NCI-H2081 treated with DMSO at 0.1 percent for 48 hours (cell line): ENCODE measurements at places on chromosomes 5 and 9.

GRCh38 chr5:173268750-173269432, 33.9 kb upstream of the NKX2-5 start:
- no peak for DNase-seq

- no peak for DNase-seq
These were observed 80.7 kb downstream of the HAPLN1 start for GRCh38 chr5:83639911-83640310.

DNA sequence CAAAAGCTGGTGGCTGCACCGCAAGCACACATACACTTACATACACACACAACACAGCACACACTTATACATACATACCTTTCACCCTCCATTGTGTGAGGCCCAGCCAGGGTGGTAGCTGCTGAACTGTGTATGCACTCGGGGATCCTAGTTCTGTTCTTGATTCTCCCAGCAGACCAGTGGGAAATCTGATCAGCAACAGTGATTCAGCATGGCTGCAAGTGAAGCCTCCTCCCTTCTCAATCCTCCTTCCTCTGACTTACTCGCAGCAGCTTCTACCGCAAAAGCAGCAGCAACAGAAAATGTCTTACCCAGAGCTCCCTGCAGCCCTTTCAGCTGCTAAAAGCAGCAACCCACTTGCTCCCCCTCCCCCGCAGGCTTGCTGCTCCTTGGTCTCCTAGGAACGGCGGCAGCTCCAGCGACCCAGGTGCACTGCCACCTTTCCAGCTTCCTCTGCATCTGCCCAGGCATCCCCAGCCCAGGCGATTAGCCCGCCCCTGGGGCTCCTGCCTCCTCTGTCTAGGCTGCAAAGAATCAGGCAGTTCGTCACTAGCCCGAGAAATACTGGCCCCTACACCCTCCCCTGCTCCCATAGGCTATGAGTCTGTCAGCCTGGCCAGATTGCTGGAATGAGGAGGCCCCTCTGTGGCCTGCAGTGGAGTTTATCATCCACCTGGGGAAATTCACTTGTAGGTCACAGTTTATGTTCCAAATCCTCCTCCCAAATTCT, at the start of gene KLHL3:
Gene KLHL3 (minus strand): TSS at position 535 of the 730 bp plus-strand sequence. CDS start 443 bp downstream, at position 92.
- no peak for DNase-seq

DNA sequence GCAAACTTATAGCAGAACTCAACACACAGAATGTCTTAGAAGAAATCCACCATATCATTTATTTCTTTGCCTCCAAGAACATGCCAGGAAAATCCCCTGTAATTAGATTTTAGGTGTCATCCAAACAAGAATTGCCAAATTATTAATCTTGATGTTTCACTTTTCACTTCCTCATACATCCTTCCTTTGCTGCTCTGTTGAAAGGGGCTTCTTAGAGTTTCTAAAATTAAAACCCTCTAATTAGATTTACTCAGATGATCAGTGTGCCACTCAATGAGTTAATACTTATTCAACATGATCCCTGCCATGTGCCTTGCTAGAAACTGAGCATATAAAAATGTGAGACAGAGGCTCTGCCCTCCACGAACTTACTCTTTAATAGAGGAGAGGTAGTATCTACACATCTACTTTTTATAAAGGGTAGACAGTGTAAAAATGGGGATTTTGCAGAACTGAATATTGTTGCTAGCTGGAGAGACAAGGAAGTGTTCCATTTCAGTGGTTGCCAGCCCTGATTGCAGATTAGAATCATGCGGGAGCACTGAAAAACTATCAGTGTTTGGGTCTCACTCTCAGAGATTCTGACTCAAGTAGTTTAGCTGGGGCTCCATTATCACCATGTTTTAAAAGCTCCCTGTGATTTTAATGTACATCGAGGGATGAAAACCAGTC, 498.4 kb downstream of the TLE4 start:
- DNase-seq = no peak

GRCh38 chr9:70607926-70608325, 193.5 kb upstream of the KLF9 start:
- DNase-seq = no peak

GRCh38 chr9:130670644-130671043, 6.2 kb downstream of the PRDM12 start:
- no peak for DNase-seq

- no peak for DNase-seq
These were observed 14.2 kb downstream of the CCNJL start for GRCh38 chr5:160298189-160298588.

- DNase-seq = no peak
These were observed 24.0 kb downstream of the HSD17B4 start for GRCh38 chr5:119476341-119476740.

DNA sequence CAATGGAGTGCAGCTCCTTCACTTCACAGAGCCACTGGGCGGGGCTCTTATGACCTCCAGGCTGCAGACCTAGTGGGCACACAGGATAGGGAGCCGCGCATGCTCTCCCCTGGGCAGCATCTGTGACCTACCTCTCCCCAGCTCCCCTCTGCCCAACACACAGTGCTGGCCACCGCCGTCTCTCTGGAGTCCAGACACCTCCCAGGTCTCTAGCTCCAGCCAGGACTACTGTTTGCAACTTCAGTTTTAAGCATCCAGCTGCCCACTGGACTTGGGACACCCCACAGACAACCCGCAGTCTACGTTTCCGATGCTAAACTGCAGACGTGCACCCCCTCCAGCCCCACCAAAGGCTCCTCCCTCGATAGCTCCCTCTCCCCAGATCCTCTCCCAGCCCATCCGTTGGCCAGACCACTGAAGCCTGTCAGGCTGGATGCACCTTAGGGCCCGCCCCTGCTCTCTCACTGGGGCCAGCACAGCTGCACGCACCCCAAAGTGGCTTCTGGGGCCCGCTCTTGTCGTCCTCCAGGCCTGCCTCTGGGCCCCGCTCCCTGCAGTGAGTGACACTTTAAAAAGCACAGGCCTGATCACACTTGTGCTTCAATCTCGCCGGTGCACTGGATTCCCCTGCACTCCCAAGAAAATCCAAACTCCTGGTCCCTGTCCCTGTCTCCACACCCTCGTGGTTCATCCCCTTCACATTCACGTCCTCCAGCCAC, 11.3 kb downstream of the FLT4 start:
- DNase-seq = no peak

DNA sequence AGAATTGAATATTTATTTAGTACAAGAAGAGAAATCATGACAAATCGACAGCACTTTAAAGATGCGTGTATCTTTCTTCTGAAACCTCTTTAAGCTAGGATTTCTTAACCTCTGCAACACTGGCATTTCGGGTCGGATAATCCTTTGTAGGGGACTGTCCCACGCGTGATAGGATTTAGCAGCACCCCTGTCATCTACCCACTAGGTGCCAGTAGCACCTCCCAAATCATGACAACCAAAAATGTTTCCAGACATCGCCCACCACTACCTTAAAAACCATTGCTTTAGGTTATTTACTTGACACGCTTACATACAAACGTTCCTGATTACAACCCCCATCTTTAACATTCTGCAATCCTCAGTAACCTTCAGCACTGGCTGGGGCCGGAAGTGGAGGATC, 223.1 kb downstream of the TRIM32 start:
- no peak for DNase-seq

DNA sequence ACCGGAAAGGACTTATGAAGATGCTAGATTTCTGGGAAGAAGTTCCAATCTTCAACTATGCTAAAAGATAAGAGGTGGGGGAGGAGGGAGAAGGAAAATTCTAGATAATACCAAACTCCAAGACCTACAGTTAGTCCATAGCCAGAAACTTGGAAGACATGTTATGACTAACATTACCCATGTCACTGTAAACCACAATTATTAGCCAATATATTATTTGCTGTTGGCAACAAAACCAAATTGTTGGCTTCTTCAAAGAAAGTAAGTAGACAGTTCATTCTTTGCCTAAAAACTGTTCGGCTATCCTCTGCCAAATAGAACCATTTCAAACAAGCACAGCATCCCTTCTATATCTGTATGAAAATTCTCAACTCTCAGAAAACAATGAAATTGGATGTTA, 25.1 kb downstream of the PRLR start:
- DNase-seq = no peak

GRCh38 chr9:69637193-69637816, 34.9 kb downstream of the APBA1 start:
- DNase-seq = no peak

- DNase-seq = no peak
These were observed 41.8 kb upstream of the PAM start for GRCh38 chr5:102713278-102713677.

DNA sequence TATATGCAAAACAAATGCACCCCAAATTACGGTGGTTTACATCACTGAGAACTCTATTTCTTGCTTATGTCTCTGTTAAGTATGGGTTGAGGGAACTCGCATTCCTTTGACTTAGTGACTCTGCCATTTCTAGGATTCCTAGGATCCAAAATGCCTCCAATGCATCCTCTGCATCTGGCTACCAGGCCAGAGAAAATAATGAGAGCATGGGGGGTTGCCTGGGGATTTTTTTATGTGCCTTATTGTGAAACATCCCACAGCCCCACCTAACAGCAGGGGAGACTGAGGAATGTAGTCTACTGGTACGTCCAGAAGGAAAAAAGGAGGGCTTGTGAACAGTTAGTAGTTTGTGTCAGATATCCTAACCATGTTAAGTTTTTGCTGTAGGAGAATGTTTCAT, 466.0 kb upstream of the ARRDC3 start:
- no peak for DNase-seq

DNA sequence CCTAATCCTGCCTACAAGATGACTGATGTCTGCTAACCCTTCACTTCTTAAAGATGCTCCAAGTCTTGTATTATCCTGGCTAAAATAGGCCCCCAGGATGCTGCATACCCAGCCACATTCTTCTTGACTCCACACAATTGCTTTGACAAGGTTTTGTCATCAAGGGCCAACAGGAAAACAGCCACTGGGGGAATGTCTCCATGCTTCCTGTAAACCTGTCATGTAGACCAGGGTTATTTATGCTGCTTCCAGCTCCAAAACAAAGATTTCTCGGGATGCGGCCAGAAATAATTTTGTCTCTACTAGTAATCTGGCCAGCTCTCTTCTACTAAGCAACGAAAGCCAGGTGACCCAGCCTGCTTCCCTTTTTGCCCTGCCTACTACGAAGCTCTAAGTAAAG, 53.8 kb downstream of the SHB start:
- no peak for DNase-seq

GRCh38 chr5:160221082-160221481, 8.2 kb upstream of the FABP6 start:
- no peak for DNase-seq

GRCh38 chr9:33153001-33153400, 14.1 kb downstream of the B4GALT1 start:
- DNase-seq = no peak

- DNase-seq = no peak
These were observed 136.9 kb downstream of the SIL1 start for GRCh38 chr5:139061274-139061673.

- DNase-seq = no peak
These were observed 8.5 kb upstream of the CRB2 start for GRCh38 chr9:123347289-123348060.

GRCh38 chr5:29963956-29964355, 1229.5 kb upstream of the CDH6 start:
- no peak for DNase-seq

- DNase-seq = no peak
These were observed 51.1 kb downstream of the GNA14 start for GRCh38 chr9:77597057-77597456.

- no peak for DNase-seq
These were observed 51.1 kb upstream of the COL5A1 start for GRCh38 chr9:134590240-134591081.

DNA sequence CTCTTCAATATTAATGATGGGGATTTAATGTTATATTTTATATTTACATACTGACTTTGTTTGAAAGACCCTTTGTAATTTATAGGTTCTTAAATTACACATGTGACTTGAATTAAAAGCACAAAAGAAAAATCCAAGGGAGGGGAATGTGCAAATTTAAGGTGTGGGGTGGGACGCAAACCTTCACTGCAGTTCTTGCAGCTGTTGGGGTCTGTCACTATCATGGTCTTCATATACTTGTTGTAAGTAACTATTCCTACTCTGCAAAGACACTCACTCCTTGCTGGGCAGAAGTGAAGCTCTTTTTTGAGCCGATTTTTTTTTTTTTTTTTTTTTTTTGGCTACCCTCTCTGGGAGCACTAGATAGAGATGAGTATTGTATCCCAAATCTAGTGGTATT, 505.3 kb downstream of the ARHGEF28 start:
- DNase-seq = no peak

- no peak for DNase-seq
These were observed 813.5 kb downstream of the PTPRD start for GRCh38 chr9:9799287-9799686.

DNA sequence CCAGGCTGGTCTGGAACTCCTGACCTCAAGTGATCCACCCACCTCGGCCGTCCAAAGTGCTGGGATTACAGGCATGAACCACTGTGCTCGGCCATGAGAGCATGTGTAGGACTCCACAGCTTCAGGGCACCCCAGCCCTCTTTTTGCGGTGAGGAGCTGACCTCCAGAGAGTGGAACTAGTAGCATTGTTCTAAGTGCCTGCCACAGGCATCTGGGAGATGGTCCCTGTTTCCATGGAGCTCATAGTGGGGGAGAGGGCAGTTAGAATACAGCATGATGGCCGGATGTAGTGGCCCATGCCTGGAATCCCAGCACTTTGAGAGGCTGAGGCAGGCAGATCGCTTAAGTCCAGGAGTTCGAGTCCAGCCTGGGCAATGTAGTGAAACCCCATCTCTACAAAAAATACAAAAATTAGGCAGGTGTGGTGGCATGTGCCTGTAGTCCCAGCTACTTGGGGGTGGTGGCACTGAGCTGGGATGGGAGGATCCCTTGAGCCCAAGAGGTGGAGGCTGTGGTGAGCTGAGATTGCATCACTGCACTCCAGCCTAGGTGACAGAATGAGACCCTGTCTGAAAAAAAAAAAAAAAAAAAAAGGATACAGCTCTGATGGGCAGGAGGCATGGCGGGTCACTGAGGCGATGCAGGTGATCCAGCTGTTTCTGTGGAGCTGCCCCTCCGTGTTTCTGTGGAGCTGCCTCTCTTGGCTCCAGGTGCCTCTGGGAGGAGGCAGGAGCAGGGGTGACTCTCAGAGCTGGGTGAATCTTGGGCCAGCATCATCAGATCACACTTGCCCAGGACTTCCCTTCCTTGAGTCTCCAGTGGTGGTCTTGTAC, 4.2 kb downstream of the ASS1 start:
- DNase-seq = no peak

DNA sequence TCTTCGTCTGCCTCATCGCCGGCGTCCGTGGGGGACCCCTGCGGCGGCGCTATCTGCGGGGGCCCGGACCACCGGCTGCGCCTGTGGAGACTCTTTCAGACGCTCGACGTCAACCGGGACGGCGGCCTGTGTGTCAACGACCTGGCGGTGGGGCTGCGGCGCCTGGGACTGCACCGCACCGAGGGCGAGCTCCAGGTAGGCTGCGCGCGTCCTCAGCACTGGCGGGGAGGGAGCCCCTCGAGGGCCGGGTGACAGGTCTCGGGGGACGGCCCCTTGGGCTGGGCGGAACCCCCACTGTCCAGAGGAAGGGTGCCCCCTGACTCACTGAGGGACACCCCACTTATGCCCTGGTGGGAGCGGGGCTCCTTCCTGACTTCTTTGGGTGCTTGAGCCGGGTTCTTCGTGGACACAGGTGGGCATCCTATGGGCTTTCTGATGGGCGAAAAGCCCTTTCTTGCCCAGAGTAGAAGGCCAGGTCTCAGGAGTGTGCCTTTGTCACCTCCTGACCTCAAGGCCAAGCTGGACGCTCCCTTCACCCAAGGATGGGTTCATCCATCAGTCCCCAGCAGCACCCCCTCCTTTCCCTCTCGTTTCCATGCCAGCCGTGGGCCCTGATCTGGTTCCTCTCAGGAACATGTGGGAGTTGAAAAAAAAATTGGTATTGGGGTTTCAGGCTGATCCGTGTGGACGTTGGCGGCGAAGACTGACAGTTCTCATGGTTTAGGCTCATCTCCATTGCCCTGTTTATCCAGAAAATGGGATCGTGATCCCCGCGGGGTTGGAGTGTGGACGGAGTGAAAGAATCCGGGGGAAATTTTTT, 564 bp downstream of the SLC25A25 start:
- DNase-seq = no peak
